ENCODE measurements at places on chromosomes 12 and 14.
A peak's percentile ranks its signal among the peaks of the same experiment; 100 is the strongest.

- no peak for DNase-seq
Measured at GRCh38 chr14:98890556-98891340, 381.2 kb downstream of the BCL11B start.

DNA sequence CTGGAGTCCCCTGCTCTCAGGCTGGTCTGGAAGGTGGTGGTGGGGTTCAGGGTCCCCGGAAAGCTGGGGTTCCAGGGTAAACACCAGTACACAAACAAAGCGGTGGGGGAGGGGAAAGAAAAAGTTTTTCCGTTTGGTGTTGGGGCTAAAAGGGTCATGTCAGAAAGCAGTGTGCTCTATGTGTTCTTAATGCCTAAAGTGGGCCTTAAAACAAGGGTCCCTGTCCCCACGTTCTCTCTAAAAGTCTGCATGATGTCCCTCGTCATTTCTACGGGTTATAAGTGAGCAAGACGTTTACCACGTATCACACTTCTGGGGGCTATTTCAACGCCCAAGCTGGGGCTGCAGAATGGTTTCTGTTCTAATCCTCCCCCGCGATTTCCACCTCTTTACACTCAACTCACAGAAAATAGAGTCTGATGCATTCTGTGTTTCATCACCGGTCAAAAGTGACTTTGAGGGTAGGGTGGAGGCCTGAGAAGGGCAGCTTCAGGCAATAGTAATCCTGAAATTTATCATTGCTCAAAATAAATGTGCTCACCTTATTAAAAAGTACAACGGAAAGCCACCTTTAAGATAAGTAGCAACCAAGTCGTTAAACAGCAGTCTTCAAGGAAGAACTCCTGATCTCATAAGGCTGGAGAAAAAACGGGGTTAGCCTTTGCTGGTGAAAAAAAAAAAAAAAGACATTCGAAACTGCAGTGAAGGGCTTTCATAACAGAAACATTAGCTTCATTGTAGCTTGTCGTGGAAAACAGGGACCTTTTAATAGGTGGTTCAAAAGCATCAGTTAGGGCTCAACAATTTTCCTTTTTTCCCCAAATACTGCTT is 63.9 kb upstream of the PTGR2 start:
- peak; percentile 71 for DNase-seq

DNA sequence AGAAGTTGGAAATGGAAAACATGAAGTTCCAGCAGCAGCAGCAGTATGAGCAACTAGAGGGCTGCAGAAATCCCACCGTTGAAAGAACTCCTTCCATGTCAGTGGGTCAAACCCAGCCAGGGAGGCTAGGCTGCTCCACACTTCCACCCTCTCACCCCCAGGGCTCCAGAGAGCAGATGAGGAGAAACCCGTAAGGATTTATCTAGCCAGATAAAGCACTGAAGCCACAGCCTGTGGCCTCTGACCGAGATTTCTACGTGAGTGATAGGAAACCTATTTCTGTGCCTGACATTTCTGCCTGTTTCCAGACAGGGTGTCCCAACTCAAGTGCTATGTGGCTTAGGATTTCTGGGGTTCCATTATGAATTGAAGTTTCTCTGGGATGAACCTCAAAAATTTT is 100.0 kb upstream of the EEA1 start:
- DNase-seq: no peak

- no peak for DNase-seq
Measured at GRCh38 chr12:103596981-103597380, 9.9 kb downstream of the STAB2 start.

DNA sequence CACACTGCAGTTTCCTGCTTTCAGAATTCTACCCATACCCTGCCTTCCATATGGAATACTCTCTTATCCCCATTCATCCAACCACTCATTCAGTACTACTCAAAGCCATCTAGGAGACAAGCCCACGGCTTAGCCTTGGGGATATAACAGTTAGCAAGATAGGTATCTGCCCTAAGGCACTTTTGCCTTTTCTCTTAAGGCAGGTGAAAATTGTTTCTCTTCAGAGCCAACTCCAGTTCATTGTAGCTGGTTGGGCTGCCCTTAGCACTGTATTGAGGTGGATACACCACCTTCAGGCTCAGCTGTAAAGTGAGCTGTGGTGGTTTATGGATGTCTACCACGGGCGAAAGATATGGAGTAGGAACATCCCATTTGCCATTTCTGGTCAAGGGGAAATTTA is 729.7 kb upstream of the TBX3 start:
- no peak for DNase-seq

GRCh38 chr12:108457006-108457733 is 57.9 kb upstream of the FICD start:
- DNase-seq: no peak

GRCh38 chr12:62966990-62967506 is 32.1 kb upstream of the PPM1H start:
- DNase-seq: no peak

GRCh38 chr14:20657216-20658211 is 16.0 kb upstream of the OR6S1 start:
- DNase-seq: peak; percentile 37

DNA sequence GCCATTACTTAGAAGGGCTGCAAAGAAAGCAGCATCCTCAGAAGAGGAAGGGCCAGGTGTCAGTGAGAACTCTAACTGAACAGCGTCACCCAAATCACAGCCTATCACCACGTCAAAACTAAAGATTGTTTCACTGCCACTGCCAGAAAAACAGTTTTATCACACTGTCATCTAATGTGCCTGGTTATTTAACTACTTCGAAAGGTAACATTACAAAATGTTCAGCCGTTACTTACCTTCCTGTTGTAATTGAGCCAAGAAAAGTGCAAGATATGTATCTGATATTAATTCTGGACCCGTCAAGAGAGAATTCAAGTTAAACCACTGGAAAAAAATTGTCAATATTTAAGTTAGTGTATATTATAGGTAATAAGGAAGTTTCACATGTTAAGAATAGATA is 17.9 kb downstream of the ATXN3 start:
- DNase-seq: no peak

DNA sequence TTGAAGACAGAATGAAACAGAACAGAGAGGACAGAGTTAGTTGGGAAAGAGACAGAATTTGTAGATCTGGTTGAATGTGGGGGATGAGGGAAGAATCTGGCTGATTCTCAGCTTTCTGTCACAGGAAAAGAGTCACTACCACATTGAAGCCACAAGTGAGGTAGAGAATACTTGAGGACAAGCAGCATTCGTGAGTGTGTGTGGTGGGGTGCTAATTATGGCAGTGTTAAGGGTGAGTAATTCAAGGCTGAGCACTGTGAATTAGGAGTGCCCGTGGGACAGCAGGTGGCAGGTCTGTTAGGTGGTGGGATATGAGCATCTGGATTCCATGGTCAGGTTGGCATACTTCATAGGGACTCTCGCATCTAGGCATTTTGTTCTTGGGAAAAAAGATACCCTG is 347.4 kb upstream of the PRICKLE1 start:
- DNase-seq: no peak

- DNase-seq: no peak
Measured at GRCh38 chr12:28367993-28368392, 177.7 kb downstream of the CCDC91 start.

DNA sequence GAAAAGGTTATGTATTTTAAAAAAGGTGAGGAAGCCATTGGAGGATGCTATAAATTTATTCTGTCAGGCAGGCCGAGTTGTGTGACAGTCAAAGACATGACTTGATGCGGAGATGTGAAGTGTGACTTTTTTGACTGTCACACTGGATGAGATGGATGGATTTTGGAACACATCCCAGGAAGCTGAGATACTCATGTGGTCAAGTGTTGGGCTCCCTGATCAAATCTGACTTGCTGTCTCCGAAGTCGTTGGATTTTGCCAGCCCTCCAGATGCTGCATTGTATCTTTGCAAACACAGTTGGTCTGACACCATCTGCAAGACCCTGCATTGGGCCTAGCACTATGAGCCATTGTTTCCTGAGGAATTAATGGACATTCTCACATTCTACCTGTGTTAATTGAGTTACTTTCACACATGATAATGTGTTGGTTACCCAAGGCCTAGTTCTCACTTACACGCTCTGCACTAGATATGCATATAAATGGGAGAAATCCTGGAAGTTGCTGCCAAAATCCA is 204.0 kb upstream of the PRKD1 start:
- no peak for DNase-seq

DNA sequence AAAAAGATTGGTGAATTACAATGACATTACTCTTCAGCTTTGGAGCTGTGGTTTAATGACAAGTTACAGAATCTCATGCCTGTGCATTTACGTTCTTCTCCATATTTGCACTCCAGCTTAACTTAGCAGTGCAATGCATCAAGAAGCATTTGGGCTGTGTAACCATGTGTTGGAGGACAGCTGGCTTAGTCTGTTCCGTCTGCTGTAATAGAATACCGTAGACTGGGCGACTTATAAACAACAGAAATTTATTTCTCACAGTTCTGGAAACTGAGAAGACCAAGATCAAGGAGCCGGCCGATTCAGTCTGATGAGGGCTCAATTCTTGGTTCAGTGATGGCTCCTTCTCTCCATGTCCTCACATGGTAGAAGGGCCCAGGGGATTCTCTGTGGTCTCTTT is 943.5 kb downstream of the BCL11B start:
- DNase-seq: no peak

DNA sequence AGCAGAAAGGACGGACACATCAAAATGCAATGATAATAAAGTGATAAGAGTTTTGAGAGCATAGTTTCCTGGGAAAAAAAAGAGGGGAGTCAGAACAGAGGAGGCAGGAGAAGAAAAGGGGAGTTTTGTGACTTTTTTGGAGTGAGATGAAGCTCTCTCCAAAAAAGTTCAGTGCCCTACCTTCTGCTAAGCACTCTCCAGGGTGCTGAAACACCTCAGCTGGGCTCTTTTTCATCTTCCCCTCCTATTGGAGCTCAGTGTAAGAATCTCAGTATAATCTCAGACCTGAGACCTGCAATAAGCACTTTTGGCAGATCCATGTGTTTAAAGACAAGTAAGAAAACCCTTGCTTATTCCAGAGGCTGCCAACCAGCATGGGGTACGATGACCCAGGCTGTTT is 58.9 kb upstream of the SRRM4 start:
- DNase-seq: no peak

DNA sequence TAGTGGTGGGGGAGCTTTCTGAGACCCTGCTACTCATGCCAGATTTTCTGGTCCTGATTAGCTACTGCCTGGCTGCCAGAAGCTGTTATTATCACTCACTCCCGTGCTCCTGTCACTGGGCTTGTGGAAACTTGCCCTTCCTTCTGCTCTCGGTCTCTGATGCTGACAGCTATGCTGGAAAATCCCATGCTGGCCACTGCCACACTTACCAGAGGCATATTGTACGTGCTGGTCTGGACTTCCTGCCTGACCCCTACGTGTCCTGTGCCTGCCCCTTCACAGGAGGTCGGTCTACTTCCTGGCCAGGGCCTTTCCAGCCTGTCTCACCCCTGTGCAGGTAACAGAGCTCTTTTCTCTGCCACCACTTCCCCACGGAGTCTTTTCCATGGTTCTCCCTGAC is 149.4 kb upstream of the PLEKHG7 start:
- DNase-seq: no peak

- DNase-seq: no peak
Measured at GRCh38 chr12:69610126-69610525, 581 bp downstream of the LRRC10 start.

- DNase-seq: no peak
Measured at GRCh38 chr12:53101931-53102781, 1.1 kb upstream of the SOAT2 start.
